HCEC 1CT (cell line): ENCODE measurements at places on chromosomes 7 and 10.

DNA sequence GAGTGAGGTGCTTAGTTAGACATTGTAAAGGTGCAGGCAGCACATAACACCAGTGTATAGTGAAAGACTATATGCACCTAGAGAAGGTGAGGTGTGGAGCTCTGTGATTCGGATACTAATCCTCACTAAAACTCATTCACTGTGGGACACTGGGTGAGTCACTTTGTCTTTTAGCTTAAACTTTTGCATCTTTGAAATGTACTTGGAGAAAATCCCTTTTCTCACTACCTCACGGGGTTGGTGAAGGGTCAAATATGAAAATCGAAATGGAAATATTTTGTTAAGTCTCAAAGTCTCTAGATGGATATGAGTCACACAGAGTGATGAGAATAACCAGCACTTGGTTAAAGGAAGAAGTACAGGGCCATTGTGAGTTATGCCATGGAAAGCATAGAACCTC is 38.0 kb downstream of the MDFIC start:
- no peak for DNase-seq

DNA sequence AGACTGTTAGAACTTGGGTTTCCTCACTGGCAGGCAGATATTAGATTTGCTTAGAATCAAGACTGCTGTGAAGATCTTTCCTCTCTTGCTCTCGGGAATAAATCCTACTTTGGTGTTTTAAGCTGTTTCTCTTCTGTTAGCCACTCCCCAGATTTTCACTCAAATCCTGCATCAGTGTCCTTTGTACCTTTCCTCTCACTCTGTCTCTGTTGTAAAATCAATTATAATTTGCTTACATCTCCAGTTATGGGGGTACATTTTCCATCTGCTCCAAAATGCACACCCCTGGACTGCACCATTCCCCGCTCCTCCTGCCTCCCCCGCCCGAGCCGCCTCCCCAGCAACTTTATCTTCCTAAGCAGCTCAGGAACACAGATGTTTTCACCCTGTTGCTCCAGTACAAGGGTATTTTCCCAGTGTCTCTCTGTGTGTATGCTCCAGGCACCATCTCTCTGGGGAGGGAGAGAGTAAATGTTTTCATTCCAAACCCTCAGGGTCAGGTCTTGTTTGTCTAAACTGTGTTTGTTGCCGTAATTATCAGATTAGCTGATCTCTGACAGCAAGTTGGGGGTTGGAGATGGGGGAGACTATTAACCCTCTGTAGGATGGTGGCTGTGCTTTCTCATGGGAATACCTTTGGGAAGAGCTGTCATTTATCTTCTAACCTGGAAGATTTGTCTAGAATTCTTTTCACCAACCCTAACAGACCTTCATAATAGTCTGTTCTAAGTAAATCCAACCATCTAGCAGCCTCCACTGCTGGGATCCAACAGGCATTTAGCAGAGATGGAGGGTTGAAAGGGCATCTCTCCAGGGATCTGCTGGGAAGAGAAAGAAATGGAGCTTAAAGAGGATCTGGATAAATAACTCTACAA is 20.4 kb upstream of the GOT1 start:
- peak; percentile 3 for DNase-seq

DNA sequence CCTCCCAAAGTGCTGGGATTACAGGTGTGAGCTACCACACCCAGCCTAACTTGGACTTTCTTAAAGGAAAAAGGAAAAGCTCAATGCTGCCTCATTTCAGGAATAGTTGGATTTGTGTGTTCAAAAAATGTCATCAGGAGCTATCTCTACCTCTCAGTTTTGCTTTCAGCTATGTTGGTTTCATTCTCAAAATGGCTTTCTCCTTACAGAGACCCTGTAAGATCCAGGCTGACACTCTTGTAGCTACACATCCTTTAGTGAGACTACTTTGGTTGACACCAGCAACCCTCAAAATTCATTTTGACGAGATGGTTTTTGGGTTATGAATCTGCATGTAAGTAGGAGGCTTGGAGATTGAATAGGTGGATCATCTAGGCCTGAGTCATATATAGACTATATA is 269.7 kb upstream of the SORCS1 start:
- no peak for DNase-seq

DNA sequence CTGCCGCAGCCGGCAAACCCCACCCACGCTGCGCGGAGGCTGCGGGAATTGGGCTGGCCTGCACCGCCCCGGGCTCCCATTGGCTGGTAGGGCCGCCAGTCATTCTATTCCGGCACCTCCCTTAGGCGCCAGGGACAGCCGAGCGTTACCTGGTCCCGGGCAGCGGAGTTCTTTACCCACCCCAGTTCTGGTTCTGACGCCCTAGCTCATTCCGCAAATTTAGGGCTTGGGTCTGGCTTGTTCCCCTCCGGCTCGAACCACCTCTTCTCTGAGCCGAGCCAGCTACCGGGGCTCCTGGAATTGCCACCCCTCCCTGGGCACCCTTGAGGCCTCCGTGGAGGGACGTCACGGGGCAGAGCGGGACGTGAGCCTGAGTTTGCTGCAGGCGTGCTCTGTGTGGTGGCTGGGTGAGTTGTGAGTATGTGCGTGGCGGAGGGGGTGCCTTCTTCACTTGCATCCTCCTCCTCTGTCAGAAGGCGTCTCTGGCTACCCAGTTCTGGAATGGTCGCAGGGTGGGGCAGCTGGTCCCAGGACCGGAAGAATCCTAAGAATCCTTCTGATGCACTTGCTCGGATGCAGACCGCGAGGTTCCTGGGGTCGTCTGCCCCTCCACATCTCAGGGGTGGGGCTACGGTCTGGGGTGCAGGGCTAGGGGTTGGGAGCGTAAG is at the start of the genes PDZD7 and SFXN3:
Gene PDZD7 (minus strand): TSS at position 2 of the 668 bp plus-strand sequence. CDS start 910 bp downstream, outside the sequence.
Gene SFXN3 (plus strand): TSS at position 107 of the 668 bp plus-strand sequence. CDS start 3,461 bp downstream, outside the sequence.
- DNase-seq = peak; percentile 91

DNA sequence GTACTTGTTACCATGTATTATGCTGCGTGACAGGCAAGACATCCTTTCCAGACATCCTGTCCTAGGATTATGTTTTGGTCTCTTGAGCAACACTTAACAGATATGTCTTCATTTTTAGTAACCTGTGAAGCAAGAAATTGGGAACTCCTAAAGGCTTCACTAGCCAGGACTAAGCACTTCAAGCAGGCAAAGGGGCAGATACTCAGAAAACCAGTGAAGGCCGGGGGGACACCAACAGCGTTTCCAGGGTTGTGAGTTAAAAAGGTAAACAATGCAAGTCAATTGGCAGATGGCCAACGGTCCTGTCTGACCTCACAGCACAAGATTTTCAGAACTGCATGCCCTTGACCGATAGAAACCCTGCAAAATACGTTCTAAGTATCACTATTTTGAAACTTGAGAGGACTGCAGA is 77.6 kb upstream of the SFMBT2 start:
- no peak for DNase-seq

DNA sequence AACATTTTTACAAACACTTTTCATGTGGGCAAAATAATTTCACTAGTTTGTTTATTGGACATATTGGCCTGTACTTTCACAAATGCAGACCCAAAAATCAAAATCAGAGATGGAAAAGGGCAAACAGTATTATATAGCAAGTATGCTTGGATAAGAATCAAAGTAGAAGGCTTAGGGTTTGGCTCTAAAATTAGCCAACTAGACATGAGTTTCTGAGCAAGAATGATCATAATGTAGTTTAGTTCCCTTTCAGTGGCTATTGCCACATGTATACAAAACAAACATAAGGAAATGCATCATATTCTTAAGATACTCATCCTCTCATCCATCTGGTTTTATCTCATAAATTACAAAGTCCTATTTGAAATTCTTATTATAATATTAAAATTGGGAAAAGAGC is 132.5 kb downstream of the IMMP2L start:
- DNase-seq = peak; percentile 39

DNA sequence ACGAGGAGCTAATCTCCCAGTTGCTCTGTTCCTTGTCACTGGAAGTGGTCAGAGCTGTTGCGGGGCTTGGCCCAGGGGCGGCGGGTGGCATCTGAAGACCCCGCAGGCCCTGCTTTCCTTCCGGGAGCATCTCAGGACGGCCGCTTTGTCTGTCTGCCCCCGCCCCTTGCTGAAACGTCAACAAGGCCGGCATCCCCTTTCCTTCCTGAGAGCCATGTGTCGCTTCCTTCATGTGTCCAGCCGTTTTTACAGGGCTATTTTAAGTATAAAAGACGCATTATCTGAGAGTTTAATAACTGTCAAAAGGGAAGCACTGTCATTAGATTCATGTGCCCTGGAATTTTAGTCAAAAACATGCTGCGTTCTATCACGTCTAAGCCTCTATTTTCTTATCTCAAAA is 110.4 kb downstream of the CUX1 start:
- DNase-seq = no peak

GRCh38 chr7:93232673-93233018 is 480 bp downstream of the VPS50 start:
- DNase-seq = no peak

DNA sequence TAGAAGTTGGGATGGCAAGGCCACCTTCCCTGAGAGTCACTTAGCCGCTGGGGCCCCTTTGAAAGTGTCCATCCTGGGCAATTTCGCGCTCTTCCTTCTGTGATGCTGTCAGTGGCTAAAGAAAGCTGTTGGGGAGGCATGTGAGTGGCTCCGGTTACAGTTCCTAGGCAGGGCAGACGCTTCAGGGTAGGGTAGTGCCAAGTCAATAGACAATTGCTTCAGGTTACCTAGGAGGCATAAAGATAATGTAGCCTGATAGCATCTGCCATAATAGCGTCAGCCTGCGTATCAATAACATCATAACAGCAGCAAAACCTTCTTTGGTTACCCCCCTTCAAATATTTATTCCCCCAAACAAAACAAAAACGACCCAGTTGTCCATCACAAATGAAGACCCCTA is at the start of gene FAM107B:
Gene FAM107B (minus strand): TSS at position 101 of the 400 bp plus-strand sequence. CDS start 234 bp downstream, outside the sequence.
- DNase-seq = no peak

DNA sequence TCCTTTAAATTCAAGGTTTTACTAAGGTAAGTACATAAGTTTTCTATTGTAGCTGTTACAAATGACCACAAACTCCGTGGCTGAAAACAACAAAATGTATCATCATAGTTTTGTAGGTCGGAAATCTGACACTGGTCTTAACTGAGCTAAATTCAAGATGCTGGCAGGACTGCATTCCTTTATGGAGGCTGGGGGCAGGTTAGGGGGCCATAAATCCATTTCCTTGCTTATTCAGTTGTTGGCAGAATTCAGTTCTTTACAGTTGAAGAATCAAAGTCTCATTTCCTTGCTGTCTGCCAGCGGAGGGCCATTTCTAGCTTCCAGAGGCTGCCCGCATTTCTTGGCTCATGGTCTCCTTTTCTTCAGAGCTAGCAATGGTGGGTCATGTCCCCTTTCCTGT is 11.2 kb upstream of the PRR15 start:
- no peak for DNase-seq

DNA sequence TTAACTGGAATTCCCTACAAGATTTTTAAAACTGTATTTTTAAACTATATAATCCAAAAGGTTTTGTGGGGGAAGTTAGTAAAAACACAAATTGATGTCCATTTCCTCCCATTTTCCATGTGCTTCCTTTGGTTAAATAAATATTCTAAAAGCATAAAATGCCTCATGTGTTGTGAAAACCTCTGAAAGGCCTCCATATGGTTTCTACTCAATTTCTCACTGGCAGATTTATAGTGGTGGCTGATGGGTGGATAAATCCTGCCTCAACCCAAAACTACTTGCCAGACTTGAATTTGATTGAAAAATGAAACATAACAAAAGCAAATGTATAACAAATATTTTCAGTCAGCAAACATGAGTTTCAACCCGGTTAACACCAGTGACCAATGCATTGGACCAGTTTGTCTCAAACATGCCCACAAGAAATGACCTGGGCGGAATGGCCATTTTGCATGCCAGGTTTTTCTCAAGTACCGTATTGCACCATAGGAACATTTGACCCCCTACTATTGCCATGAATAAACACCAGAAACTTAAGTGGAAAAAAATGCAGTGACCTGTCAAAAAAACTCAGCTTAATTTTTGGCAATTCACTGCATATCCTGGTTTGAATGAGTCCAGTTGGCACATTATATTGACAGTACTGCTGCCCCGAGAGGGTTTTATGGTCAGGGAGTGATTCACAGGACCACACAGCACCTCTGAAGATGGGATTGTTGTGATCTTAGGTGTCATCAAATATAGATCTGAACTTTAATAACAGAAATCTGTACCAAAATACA is 454.6 kb upstream of the ANKRD30A start:
- peak; percentile 30 for DNase-seq

DNA sequence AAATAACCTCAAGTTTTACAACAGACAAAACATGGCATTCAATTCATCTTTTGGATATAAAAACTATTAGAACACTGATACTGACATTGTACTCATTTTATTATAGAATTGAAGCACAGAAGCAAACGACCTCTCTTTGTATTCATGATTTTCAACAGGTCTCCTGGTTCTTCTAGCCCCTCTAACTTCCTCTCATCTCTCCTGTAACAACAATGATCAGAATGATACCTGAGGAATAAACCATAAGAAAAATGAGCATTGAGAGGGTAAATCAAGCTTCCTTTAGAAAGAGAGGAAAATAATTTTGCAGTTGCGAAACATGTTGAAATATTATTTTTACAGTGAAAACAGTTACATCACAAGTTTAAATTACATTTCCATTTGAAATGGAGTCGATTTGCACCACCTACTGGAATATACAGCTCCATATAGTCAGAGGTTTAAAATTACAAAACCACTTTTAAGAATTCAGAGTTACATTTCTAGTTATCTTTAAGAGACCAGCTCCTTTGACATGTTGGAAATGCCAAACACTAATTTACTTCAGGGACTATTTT is 17.5 kb upstream of the TEX36 start:
- DNase-seq = peak; percentile 15

- DNase-seq = no peak
Measured at GRCh38 chr7:137755846-137756651, 90.7 kb downstream of the DGKI start.

DNA sequence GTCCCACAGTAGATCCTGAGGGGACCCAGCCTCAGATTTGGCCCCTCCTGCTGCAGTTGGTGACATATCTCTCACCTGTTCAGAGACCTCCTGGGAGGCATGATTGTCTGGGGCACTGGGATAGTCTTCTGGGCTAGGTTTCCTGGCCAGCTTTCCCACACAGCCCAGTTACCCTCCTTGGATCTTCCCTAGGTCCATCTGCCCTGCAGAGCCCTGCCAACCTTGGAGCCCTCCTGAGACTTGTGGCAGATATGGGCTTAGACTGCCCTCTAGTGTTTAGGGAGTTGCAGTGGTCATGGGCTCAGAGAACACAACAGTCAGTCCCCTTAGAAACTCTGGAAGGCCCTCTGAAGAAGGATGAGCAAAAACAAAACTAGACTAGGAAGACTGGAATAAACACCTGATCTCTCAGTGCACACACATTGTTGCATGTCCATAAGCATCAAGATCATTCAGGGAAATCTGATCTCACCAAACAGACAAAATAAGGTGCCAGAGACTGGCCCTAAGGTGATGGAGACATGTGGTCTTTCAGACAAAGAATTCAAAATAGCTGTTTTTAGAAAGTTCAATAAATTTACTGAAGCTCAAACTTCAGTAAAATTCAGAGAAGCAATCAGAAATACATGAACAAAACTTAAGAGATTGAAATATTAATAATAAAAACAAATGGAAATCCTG is 324.6 kb downstream of the ATRNL1 start:
- peak; percentile 74 for DNase-seq

GRCh38 chr7:28955718-28956607 is 2.2 kb downstream of the TRIL start:
- no peak for DNase-seq
